CD4-positive, alpha-beta memory T cell (primary cell): ENCODE measurements at places on chromosomes 7 and 10.

DNA sequence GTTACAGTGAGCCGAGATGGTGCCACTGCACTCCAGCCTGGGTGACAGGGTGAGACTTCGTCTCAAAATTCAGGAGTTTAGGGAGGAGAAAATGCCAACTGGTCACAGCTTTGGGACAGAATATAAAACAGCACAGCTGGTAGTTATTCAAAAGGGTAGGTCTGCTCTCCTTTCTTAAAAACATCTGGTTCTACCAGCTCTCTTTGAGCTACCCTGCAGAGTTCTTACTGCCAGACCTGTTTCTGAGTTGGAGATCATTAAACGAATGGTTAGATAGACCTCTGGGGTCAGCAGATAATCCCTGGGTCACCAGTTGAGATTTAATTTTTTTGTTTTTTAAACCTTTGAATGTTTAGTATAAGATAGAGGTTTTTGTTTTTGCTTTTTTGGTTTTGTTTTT is 52.6 kb downstream of the MCU start:
- no peak for DNase-seq

DNA sequence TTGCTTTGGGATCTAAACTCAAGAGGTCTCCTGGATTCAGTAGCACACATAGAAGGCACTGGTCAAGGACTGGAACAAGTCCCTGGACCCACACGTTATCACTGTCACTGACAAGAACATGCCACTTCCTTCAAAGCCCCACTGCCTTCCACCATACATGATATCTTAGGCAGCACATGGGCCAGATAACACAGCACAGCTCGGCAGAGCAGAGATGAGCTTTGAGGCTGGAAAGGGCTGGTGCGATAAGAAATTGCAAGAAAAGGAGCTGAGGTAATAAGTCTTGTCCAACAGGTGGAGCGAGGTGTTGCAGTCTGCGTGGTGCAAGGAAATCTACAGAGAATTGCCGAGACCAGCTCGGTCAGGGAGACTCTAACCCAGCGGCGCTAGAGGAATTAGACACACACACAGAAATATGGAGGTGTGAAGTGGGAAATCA is 139.8 kb upstream of the CDK13 start:
- no peak for DNase-seq

DNA sequence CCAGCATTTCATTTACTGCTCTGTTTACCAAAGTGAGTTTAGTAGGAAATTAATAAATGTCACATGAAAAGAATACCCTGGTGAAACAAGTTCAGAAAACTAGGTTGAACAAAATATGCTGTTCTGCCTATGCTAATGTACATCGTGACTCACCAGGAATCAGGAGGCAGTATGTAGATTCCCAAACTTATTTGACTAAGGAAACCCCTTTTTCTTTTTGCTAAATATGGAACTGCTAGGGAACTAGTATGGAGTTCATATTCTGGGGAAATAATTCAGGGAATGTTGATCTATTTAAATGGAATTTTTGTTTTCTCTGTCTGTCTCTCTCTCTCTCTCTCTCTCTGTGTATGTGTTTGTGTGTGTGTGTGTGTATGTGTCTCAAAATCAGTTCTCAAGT is 49.9 kb upstream of the EXOC4 start:
- no peak for DNase-seq

GRCh38 chr7:24241206-24241605 is 42.8 kb upstream of the NPY start:
- no peak for DNase-seq

DNA sequence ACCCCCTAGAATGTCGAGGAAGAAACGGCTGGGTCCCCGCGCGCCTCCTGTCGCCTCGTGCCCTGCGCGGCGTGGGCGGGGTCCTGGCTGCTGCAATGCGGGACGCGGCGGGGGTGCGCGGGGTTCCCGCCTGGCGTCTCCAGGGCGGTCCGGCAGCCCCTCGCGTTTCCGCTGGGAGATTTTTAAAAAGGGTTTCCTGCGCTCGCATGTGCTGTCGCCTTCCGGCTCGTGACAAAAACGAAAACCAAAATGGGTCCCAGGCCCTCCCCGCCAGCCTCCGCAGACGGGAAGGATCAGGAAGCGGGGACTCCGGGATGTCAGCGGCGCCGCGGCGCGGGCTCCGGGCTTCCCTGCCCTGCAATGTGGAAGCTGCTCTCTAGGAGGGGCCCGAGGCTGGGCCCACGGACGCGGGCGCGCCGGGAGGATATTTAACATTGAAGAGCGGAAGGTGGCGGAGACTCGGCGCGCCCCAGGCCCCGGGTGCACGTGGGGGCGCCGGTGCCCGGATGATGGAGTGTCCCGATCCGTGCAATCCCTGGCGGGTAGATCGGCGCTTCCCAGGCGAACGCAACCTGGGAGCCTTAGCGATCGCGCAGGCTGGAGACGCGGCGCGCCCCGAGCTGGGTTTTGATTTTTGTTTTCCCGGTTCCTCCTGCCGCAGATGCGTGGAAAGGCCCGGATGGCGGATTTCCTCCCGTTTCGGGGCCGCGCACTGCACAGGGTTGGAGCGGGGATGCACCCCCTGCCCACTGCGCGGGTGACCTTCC is 1.0 kb downstream of the PFKP start:
- DNase-seq = peak; percentile 56

DNA sequence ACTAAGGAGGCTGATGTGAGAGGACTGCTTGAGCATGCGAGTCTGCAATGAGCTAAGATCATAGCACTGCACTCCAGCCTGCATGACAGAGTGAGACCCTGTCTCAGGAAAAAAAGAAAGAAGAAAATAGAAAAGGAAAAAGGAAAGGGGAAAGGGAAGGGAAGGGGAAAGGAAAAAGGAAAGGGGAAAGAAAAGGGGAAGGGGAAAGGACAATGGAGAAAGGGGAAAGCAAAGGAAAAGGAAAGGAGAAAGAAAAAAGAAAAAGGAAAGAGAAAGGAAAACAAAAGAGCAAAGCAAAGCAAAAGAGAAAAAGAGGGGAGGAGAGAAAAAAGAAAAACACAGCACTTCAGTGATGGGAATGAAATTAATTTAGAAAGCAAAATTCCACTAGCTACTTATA is 179.3 kb downstream of the SRPK2 start:
- DNase-seq = no peak

DNA sequence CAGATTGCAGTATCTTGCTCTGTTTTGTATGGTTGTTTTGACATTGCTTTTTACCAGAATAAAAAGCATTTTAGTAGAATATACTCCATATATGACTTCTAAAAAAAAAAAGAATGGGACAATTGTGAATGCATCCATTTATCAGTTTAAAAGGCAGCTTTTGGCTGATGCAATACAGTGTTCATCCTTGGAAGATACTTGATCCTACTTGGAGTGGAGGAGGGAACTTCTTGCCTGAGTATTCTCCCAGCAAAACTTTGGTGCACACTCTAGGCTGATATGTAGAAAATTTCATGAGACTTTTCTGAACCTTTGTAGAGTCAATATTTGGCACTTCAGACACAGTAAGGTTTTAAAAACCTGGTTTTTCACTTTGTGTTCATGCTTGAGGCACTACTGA is 40.2 kb downstream of the WDR11 start:
- DNase-seq = no peak

DNA sequence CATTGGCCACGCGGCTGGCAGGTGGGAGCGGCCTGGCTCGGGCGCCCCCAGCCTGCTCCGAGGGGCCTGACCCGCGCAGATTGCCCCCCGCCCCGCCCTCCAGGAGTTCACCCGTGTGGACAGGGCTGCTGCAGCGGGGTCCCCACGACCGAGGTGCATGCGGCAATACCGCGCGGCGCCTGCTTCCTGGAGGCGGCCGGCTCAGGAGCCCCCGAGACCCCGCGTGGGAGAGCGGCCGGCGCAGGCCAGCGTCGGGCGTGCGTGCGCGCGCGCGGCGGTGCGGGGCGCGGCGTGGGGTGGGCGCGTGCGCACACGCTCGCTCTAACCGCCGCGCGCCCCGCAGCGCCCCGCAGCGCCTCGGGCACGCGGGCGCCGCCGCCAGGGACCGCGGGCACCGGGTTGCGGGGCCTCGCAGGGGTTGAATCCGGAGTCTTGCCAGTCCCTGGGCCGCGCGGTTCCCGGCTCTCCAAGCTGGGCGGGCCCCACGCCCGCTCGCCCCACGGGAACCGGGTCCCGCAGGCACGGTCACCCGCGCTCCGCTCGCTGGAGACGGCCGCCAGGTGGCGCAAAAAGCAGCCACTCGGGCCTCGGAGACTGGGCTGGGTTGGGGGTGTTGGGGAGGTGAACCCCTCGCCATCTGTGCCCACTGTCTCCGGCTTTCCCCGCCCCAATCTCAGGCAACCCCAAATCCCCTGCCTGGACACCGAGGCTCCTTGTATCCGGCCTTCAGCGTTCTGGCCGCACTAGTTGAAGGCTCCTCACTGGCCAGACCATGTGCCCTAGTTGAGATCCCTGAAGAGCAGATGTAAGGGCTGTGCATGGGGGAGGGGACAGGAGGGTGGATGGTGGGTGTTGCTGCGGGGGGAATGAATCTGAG is 1.3 kb upstream of the ACHE start:
- DNase-seq = peak; percentile 47

- no peak for DNase-seq
Observed at GRCh38 chr7:81618396-81619014, 151.3 kb downstream of the HGF start.

GRCh38 chr7:87628780-87629569 is 777 bp downstream of the RUNDC3B start:
- DNase-seq = peak; percentile 32

DNA sequence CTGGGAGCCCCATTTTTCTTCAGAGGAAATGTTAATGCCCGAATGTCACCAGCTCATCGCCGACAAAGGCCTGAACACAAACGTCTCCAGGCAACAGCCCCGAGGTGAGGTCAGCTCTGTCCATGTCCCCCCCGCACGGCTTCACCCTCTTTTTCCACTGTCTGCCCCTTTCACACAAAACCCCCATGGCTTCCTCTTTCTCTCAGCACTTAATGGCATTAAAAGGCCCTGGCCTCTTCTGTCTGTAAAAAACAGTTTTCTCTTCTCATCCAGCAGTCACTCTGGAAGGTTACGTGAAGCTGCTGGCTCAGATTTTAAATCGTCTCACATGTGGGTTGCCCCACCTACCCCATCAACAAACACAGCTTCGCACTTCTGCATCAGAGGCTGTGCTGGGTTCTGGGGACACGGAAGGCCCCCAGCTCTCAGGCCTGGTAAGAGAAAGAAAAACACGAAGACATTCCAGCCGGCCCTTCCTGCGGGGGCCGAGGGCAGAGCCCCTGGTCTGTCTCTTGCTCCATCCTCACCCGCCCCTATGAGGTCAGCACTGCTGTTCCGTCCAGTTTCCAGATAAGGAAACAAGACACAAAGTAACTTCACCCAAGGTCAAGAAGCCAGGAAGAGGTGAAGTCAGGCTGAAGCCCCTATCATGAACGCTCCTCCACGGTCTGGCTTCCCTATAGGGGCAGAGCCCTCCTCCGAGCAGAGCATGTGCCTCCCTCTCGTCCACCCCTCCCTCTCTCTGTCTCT is 91.1 kb upstream of the PDGFA start:
- DNase-seq = no peak

DNA sequence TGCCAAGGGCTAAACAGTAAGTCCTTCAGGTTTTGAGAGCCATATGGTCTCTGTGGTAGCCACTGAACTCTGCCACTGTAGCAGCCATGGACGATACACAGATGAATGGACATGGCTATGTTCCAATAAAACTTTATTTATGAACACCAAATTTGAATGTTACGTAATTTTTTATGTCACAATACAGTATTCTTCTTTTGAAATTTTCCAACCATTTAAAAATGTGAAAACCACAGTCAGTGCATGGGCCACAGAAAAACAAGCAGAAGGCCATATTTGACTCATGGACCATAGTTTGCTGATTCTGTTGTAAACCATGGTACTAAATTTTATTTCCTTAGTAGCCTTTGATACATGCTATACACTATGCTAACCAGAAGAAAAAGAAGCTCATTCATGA is 361.8 kb downstream of the MAGI2 start:
- no peak for DNase-seq

DNA sequence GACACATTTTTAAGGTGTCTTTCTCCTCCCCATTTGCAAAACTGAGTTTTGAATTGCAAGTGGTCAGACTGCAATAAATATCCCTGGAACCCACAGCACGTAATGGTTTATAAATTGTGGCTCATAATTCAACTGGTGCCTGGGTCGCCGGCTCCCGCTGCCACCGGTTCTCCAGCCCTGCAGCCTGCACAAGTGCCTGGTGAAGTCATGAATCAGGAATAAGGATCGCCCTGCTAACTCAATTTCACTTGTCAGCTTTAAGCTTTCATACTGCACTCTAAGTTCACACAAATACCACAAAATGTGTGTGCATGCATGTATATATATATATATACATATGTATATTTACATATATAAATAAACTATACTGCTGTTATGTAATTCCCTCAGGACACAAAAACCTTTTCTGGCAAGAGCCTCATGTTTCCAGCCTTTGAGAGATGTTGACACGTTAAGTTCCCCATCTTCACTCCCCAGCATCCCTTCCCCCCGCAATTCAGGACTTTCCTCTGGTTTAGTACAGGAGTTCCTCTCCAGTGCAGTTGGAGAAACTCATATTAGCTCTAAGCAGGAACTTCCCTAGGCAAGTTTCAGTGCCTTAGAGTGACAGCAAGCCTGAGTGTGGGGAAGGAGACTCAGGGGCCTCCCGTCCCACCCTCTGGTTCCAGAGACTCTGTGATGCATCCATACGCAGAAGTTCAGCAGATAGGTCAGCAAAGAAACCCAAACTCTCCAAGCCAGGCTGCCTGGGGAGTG is 129.2 kb upstream of the UNC5B start:
- no peak for DNase-seq

GRCh38 chr10:121104476-121105111 is 253.4 kb downstream of the WDR11 start:
- DNase-seq = no peak

- DNase-seq = no peak
Observed at GRCh38 chr7:37083311-37084096, 359.2 kb upstream of the AOAH start.

DNA sequence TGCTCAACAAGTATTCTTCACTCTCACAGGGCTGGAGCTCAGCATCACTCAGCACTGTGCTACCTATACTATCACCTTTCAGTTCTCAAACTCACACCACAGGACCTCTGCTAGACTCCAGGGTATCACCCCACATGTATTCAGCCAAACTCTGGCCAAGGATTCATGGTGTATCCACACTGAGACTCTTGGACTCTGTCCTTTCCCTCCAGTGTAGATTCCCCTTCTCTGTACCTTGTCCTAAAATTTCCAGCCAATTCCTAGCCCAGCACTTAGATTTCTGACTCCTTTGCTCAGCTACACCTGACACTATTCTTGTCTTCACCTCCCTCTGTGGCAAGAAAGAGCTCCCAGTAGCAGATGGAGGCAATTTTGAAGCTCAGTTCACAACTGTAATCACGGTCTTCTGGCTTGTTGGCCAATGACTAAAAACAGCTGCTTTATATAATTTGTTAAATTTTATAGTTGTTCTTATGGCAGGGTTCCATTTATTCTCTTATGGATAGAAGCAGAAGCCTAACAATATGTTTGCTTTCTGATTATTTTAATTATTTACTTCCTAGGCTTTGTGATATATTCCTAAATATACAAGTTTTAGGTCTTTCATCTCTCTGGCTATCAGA is 258.8 kb downstream of the THSD7A start:
- no peak for DNase-seq
